Fibroblast of skin of left biceps (primary cell): ENCODE measurements at places on chromosomes 11 and 22.

- DNase-seq: no peak
Observed at GRCh38 chr11:33500861-33501479, 199.7 kb downstream of the C11orf91 start.

GRCh38 chr11:82732348-82732733 is 1.3 kb downstream of the FAM181B start:
- no peak for DNase-seq

DNA sequence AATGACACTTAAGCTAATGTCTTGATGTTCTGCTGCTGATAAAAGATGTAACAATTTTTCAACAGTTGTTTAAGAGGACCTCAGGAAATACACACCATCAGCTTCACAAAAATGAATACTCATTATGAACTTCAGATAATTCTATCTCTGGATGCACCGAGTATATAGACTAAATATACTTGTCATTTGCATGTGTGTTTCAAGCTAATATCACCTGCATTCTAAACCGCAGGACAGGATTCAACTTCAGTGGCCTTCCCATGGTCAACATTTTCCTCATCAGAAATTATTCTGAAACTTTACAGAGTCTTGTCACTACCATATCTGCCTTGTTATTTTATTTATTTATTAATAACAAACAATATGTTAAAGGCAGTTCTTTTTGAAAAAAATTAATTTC is 717.0 kb upstream of the CCDC179 start:
- DNase-seq: no peak

GRCh38 chr11:62137276-62137861 is 13.6 kb downstream of the INCENP start:
- no peak for DNase-seq

DNA sequence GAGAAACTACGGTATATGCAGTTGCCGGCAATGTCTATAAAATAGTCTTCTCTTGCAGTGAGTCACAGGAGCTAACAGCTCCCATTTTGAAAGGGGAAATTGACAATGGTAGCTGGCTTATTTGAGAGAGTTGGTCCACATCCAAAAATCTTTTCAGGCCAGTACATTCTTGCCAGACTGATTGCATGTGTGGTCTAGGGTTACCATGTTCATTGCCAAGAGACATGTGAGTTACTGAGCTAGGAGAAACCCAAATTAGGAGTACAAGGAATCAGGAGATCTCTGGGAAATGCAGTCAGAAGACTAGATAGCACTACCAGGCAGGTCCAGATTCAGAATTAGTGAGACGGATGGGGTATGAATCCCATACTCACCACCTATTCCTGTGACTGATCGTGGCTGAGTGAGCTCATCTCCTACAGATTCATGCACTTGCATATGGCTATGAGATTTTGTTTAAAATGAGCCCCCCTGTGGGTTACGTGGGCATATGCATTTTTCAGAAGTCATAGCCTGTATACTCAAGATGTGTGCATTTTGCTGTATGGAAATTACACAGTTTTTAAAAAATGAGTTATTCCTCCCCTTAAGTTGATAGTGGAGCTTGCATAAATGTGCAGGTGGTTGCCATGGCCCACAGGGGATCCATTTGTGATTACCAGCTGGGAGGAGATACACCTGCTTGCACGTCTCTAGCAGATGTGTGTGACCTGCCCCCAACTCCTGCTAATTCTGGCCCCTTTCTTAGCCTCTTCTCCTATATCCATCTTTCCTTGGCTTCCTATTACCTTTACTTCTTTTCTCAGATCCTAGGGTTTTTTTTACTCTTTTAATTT is 102.7 kb downstream of the COMMD9 start:
- peak; percentile 69 for DNase-seq

- DNase-seq: peak; percentile 1
Observed at GRCh38 chr11:24198481-24198880, 298.4 kb upstream of the LUZP2 start.

GRCh38 chr11:19722702-19723101 is 10.1 kb downstream of the NAV2 start:
- no peak for DNase-seq

GRCh38 chr22:17559188-17559587 is 4.1 kb upstream of the SLC25A18 start:
- DNase-seq: no peak

- DNase-seq: no peak
Observed at GRCh38 chr11:100203789-100204188, 483.3 kb upstream of the ARHGAP42 start.

- DNase-seq: no peak
Observed at GRCh38 chr11:27837895-27838563, 137.8 kb upstream of the BDNF start.

DNA sequence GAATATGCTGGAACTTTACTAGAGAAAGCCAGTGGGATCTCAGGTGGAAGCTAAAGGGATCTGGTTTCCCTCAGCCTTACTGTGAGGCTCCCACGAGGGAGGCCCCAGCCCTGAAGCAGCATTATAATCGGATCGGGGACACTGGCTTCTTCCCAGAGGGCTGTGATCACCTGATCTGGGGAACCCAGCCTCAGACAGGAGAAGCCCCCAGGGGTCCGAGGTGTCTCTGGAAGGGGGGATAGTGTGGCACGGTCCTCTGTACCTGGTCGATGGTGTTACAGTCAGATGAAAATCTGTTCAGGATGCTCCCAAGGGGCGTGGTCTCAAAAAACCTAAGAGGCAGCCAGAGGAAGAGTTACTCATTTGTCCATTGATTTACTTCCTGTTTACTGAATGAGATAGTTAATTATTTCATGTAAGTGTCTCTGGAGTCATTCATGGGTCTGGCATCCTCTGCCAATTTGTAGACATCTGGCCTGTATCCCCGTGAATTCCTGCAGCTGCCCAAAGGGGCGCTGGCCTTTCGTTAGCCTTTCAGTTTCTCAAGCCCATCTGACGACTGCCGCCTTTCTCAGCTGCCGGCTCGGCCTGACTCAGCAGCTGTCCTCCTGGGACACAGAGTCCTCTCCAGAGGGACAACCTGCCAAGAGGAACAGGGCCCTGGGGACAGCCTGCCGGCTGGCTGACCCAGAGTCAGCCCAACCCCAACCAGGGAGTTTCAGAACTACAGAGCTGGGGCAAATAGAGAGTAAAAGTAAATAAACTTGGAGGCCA is 17.0 kb upstream of the KCNJ11 start:
- no peak for DNase-seq

- no peak for DNase-seq
Observed at GRCh38 chr22:24006207-24006913, 1.1 kb upstream of the GSTT4 start.

GRCh38 chr22:39214006-39214382 is 30.8 kb downstream of the PDGFB start:
- DNase-seq: no peak

DNA sequence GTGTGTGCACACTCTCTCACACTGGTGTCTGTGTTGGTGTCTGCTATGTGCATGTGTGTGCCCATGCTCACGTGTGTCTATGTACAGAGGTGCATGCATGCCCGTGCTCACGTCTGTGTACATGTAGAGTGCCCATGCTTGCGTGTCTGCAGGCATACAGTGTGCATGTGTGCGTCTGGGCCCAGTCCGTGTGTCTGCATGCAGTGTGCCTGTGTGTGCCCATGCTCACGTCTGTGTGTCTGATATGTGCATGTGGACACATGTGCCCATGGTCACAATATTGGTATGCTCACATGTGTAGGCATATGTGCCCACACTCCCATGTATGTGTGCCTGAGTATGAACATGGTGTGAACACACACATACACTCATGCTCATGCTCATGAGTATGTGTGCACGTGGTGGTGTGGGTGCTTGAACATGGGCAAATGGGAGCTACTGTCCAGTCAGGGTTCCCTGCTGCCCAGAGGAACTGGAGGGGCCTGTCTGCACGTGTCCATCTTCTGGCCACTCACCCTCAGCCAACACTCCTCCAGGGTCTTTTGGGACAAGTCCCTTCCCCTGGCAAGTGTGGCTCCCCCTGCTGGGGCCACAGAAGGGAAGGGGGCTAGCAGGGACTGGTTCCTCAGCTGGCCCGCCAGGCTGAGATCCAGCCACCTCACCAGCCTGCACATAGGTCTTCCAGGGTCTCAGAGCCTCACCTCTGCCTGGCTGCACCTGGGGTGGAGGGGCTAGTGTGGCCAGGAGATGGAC is 7.3 kb upstream of the TBX1 start:
- no peak for DNase-seq

DNA sequence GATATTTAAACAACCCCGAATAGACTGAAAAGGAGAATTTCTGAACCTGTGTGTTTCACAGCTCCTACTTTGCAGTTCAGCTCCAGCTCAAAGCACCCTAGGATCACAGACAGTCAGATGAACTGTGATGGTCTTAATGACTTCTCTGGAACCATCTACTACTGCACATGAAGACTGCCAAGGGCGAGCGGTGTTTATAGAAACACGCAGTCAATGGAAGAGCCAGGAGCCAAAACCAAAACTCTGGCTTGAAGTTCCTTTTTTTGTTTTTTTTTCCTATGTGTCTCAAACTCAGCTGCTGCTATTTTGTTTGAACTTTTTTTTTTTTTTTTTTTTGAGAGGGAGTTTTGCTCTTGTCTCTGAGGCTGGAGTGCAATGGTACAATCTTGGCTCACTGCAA is 382.6 kb upstream of the SYN3 start:
- DNase-seq: no peak

DNA sequence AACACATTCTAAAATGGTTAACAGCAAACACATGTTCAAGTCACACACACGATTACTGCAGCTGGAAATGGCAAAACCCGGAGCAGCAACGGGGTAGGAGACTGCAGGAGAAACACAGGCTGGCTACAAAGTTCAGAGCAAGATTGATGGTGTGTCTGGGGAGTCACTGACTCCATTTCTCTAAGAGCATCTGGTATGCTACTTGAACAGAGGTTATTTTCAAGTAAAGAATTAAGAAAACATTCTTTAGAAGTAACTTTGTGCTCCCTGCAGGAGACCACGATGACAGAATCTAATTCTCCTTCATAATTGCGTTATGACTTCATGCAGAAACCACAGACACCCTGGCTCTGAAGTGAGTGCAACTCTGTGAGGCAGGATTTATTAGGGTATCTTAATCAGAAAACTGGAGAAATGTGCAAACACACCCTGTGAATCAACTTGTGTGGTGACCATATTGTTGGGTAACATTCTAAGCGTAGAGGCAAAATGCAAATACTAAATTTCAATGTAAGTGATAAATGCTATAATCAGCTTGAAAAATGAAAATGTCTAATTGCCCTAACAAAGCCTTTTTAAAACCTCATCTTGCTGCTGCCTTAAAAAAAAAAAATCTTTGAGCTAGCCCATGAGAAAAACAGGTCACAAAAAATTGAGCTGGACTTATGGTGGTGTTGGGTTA is 303.0 kb downstream of the CADM1 start:
- peak; percentile 98 for DNase-seq

DNA sequence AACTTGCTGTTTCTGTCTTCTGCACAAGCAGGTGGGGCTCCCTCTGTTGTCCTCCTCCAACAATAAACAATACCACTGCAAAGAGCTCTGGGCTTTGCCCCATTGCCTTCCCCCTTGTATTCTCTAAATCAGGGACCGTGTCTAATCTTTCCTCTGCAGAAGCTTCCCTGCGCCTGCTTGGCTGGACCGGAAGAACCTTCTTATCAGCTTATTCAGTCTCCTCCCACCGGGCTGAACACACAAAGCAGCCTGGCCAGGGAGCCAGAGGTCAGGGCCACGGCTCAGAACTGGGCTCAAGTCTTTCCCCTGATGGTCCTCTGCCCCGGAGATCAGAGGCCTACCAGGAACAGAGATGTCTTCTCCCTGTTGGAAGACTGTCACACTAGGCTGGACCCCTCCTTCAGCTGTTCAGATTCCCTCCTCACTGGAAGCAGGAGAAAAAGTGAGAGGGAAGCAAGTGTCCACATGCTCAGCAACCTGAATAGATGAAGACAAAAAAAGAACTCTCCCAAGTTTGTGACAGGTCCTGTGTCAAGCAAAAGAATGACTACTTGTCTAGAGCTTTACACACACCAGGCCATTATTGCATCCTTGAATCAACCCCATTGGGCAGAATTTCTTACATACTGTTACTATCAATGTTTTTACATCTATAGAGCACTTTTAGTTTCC is 63.7 kb downstream of the RAB30 start:
- DNase-seq: no peak

DNA sequence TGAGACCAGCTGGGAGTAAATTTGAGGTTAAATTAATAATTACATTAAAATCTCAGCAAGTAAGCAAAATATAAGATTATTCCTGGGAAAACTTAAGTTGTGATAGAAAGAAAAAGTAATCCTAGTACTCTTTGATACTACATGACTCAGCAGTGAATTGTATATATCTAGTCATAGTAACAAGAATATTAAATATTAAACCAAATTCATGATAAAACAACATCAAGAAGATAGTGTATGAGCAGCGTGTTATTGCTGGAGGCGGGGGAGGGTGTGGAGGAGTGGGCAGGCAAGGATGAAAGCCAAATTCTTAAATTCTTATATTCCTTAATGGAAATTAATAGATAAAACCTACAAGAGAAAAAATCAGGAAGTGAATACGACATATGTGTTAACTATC is 95.2 kb downstream of the WT1 start:
- DNase-seq: no peak

- no peak for DNase-seq
Observed at GRCh38 chr22:34805771-34806170, 260.2 kb upstream of the ISX start.

- DNase-seq: no peak
Observed at GRCh38 chr11:2582351-2582945, 117.3 kb downstream of the KCNQ1OT1 start.

- no peak for DNase-seq
Observed at GRCh38 chr11:61477727-61478148, 30.8 kb upstream of the LRRC10B start.

- DNase-seq: no peak
Observed at GRCh38 chr11:122440811-122441665, 214.5 kb upstream of the UBASH3B start.

- DNase-seq: no peak
Observed at GRCh38 chr22:37627545-37627944, 11.9 kb upstream of the SH3BP1 start.
